ENCODE measurements at places on chromosomes 16 and 17.

DNA sequence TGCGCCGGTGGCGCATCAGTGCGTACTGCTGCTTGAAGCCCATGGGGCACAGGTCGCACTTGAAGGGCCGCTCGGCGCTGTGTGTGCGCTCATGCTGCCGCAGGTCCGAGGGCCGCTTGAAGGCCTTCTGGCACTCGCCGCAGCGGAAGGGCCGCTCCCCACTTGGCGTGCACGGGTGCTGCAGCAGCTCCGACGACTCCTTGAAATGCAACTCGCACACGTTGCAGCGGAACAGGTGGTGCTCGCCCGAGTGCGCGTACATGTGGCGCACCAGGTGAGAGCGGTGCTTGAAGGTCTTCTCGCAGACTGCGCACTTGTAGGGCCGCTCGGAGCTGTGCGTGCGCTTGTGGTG lies 3.3 kb downstream of the ZNF319 start:
- DNase-seq: no peak

DNA sequence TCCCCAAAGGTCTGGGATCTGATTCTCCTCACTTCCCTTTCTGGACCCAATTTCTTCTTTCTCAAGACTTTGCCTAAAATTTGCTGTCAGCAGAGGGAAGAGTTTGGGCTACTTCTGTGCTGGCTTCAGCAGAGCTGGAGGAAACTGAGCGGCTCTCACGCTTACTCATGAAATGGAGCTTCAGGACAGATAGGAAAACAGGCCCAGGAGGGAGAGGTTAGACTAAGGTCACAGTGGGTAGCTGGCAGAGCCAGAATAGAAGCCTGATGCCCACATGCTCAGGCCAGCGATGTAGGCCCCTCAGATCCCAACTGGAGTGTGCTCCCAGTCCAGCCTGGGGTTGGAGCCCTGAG lies 593 bp downstream of the SLC38A7 start:
- DNase-seq: no peak

GRCh38 chr17:79855331-79856124 lies 16.3 kb upstream of the CBX4 start:
- no peak for DNase-seq

- no peak for DNase-seq
These were observed 9.3 kb downstream of the CA7 start for GRCh38 chr16:66853261-66854139.

- DNase-seq: no peak
These were observed 82.3 kb upstream of the DOC2B start for GRCh38 chr17:263773-264172.

DNA sequence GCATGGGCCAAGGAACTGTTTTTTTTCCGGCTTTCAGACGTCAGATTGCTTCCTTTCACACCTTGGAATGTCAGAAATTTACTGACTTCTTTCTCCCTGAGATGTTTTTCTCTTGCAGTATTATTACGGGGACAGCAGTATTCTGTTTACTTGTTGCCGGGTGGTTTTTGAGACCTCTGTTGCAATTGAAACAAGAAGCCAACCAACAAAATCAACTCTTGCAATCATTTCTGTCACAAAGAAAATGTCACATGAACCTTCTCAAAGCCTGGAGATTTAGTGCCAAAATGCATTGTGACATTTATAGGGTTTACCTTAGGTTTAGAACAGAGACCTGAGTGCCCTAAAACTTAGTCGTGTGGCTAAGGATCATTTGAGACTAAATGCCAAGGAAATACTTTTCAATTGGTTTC lies 174.3 kb downstream of the MAP2K6 start:
- DNase-seq: no peak

- DNase-seq: no peak
These were observed 7.4 kb downstream of the FOXF1 start for GRCh38 chr16:86517652-86518258.

DNA sequence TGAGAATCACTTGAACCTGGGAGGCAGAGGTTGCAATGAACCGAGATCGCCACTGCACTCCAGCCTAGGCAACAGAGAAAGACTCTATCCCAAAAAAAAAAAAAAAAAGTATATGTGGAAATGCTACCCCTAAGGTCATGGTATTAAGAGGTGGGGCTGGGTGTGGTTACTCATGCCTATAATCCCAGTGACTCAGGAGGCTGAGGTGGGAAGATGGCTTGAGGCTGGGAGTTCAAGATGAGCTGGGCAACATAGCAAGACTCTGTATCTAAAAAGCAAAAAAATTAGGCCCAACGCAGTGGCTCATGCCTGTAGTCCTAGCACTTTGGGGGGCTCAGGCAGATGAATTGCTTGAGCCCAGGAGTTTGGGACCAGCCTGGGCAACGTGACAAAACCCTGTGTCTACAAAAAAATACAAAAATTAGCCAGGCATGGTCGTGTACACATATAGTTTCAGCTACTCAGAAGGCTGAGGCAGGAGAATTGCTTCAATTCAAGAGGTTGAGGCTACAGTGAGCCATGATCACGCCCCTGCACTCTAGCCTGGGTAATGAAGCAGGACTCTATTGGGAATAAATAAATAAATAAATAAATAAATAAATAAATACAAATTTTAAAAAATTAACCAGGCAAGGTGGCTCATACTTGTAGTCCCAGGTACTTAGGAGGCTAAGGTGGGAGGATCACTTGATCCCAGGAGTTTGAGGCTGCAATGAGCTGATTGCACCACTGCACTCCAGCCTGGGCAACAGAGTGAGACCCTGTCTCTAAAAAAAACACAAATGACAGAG lies 32.3 kb upstream of the NUFIP2 start:
- no peak for DNase-seq

GRCh38 chr17:62621223-62621622 lies 6.2 kb upstream of the MRC2 start:
- no peak for DNase-seq

GRCh38 chr16:14057878-14058382 lies 13.2 kb upstream of the MRTFB start:
- no peak for DNase-seq

DNA sequence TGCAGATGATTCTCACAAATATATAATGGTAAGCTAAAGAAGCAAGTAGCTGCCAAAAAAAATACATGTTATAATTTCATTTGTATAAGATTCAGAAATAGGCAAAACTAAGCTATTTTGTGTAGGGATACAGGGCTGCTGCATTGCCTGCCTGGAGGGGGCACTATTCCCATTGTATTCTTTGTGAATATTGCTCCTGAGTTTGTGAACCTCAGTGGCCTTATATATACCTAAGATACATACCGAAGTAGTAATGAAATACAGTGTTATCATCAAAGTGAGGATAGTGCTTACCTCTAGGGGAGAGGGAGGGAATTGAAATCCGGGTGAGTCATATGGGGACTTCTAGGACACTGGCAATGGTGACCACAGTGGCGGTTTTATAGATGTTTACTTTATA lies 53.5 kb downstream of the C17orf58 start:
- no peak for DNase-seq

DNA sequence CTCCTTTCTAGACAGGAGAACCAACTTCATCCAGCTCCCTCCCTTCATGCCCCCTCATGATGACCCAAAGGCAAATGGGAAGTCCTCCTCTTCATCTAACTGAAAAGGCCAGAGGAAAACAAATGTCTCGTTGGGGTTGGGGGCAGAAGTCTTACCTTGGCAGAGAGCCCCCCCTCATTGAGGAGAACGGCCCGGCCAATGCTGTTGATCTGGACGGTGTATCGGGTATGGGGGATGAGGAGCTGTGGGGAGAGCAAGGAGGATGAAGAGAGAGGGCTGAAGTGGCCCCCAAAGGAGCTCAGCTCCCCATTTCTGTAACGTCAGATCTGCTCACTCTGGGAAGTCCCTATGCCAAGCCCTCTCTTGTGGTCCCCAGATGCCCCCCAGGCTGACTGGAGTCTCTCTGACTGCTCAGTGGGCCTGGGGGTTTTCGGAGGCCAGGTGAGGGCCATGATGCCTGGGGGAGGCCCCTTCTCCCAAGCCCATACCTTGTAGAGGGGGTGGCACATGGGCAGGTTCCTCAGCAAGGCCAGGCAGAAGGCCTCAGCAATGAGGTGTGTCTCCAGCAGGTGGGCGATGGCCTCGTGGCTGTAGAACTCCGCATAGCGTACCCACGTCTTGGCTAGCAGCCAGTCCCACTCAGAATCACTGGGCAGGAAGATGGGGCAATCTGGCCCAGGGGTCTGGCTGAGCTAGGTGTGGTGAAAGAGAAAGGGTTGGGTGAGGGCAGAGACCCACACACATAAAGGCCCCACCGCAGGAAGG lies 10.8 kb downstream of the ALOX12B start:
- no peak for DNase-seq

DNA sequence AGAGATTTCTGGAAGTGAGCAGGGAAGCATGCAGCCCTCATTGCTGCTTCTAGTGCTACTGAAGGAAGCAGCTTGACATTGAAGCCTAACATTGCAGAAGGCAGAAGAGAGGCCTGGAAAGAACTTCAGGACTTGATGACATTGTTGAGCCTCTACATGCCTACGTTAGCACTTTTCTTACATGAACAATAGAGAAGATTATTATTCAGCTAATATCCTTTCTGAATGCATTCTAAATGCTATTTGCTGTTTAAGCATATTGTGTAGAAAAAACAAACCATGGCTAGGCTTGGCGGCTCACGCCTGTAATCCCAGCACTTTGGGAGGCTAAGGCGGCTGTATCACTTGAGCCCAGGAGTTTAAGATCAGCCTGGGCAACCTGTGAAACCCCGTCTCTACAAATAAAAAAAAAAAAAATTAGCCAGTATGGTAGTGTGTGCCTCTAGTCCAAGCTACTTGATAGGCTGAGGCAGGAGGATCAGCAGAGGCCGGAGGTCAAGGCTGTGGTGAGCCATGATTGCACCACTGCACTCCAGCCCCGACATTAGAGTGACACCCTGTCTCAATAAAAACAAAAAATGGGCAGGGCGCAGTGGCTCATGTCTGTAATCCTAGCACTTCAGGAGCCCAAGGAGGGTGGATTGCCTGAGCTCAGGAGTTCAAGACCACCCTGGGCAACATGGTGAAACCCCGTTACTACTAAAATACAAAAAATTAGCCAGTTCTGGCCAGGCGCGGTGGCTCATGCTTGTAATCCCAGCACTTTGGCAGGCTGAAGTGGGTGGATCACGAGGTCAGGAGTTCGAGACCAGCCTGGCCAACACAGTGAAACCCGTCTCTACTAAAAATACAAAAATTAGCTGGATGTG lies 2.2 kb upstream of the AURKB start:
- DNase-seq: no peak

DNA sequence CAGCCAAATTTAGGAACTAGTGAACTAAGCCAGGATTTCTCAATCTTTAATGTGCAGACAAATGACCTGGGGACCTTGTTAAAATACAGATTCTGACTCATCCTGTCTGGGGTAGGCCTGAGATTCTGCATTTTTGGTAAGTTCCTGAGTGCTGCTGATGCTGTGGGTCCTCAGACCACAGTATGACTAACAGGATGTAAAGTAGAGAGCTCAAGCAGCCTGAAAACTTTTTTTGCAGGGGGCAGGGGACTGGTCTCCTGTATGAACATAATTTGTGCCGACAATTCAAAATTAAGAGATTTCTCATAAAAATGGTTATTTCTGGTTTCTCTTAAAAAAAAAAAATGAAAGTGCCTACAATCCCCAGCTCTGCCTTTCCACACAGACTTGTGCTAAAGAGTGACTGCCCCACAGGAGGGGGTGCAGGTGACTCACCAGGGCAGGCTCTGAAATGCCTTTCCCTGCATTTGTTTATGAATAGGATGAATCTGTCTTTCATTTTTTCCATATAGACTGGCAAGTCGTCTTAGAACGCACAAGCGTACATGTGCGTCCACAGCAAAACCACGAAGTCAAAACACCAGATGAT lies 271.5 kb downstream of the PHKB start:
- DNase-seq: no peak

GRCh38 chr16:47037396-47037745 lies 63.9 kb upstream of the DNAJA2 start:
- DNase-seq: peak; percentile 12

- peak; percentile 77 for DNase-seq
These were observed 5.9 kb downstream of the DPEP2 start for GRCh38 chr16:67993207-67994039.

GRCh38 chr17:38748149-38748891 lies at the start of gene PCGF2:
TSS of gene PCGF2 (minus strand) at chr17:38748336. CDS start at chr17:38740402, 7,934 bp downstream.
- no peak for DNase-seq

GRCh38 chr17:78240012-78240655 lies 8.7 kb downstream of the TMEM235 start:
- no peak for DNase-seq

GRCh38 chr17:36544044-36544306 lies 744 bp upstream of the GGNBP2 start:
- no peak for DNase-seq

GRCh38 chr17:3547628-3548027 lies 10.0 kb downstream of the TRPV3 start:
- no peak for DNase-seq
